ENCODE measurements at places on chromosomes 16 and 17. TPM values are rescaled to one million over a fixed set of nuclear protein-coding genes. Genes with fewer than 3 reads are reported as not detected.

OR3A3 gene
- total RNA-seq = not detected

MMP28 gene
- 5.4 TPM for total RNA-seq

PRSS22 gene
- total RNA-seq = 2.4 TPM

CSH2 gene
- total RNA-seq = not detected

CWC25 gene
- 80.3 TPM for total RNA-seq

KRT16 gene
- not detected for total RNA-seq

PLXDC1 gene
- total RNA-seq = 66.5 TPM

FZD2 gene
- total RNA-seq = not detected

TP53TG3F gene
- not detected for total RNA-seq

SMURF2 gene
- total RNA-seq = 27.3 TPM

SLC16A11 gene
- total RNA-seq = 1.3 TPM

MPP2 gene
- total RNA-seq = 9.6 TPM

RNF222 gene
- 1.2 TPM for total RNA-seq

RND2 gene
- total RNA-seq = not detected

ANKRD40CL gene
- not detected for total RNA-seq

VAT1L gene
- total RNA-seq = not detected

ZNF785 gene
- total RNA-seq = 5.0 TPM

TENT4B gene
- 60.2 TPM for total RNA-seq

CDK3 gene
- 3.3 TPM for total RNA-seq

ITGA2B gene
- total RNA-seq = 1.1 TPM

AATK gene
- 0.72 TPM for total RNA-seq

SCIMP gene
- total RNA-seq = 0.14 TPM

TAT gene
- not detected for total RNA-seq

AOC3 gene
- 0.46 TPM for total RNA-seq

CLEC3A gene
- total RNA-seq = not detected

TBC1D3C gene
- total RNA-seq = not detected

LGALS9B gene
- total RNA-seq = not detected

PPY gene
- not detected for total RNA-seq

ABCC12 gene
- not detected for total RNA-seq
